ENCODE measurements at places on chromosomes 3 and 15. TPM values are rescaled to one million over a fixed set of nuclear protein-coding genes. Genes with fewer than 3 reads are reported as not detected.

The SAMMSON gene
- total RNA-seq: not detected

The MKRN2OS gene
- total RNA-seq: not detected

The CTXND1 gene
- 2.1 TPM for total RNA-seq

The GTF2E1 gene
- total RNA-seq: 29.0 TPM

The ANKRD34C gene
- not detected for total RNA-seq

The SPATA12 gene
- not detected for total RNA-seq

The SLC15A2 gene
- total RNA-seq: 1.0 TPM

The GPR171 gene
- total RNA-seq: not detected

The REC114 gene
- total RNA-seq: not detected

The PRTG gene
- total RNA-seq: 17.1 TPM

The ACTL6A gene
- total RNA-seq: 84.1 TPM

The PLA2G4D gene
- total RNA-seq: not detected

The DGKG gene
- 10.2 TPM for total RNA-seq

The RPL15 gene
- total RNA-seq: 1,297 TPM

The PCYT1A gene
- 45.3 TPM for total RNA-seq

The ZNF35 gene
- total RNA-seq: 0.62 TPM

DNA sequence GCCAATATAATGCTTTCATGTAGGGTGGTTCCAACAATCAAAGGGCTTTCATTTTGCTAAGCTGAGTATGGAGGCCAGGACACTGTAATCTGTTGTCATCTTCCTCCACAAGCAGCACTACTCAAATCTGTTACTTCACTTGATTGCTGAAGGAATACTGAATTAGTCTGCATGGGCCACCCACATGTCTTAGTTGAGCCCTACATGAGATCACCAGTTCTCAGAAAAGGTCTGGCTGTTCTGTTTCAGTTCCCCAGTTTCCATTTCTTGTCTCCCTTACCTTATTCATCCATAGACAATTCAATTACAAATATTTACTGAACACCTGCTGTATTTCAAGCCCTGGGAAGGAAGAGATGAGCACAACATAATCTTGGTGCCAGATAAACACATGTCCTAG is 119.2 kb downstream of the FHIT start:
- no peak overlapping the region for H3K27ac ChIP-seq
- no peaks in the 10 kb centered on the region for H3K4me1 ChIP-seq
- no peak for DNase-seq
- H3K27me3 ChIP-seq: no peaks in the 10 kb centered on the region

GRCh38 chr15:39078026-39078425 is 502.9 kb upstream of the THBS1 start:
- H3K4me1 ChIP-seq: no peaks in the 10 kb centered on the region
- no peak overlapping the region for H3K4me3 ChIP-seq
- no peak overlapping the region for H3K27ac ChIP-seq
- DNase-seq: no peak
- H3K27me3 ChIP-seq: no peaks in the 10 kb centered on the region

GRCh38 chr3:46675843-46676567 is 17.5 kb downstream of the ALS2CL start:
- no peaks in the 10 kb centered on the region for H3K4me1 ChIP-seq
- H3K4me3 ChIP-seq: no peak overlapping the region
- DNase-seq: no peak
- H3K27ac ChIP-seq: no peak overlapping the region

- no peak overlapping the region for H3K4me3 ChIP-seq
- no peak overlapping the region for H3K27ac ChIP-seq
- no peaks in the 10 kb centered on the region for H3K27me3 ChIP-seq
- no peaks in the 10 kb centered on the region for H3K4me1 ChIP-seq
- no peak for DNase-seq
Measured at GRCh38 chr3:24730173-24730572, 235.5 kb upstream of the THRB start.

- H3K36me3 ChIP-seq: peaks cover 79% of the 10 kb centered on the region
- H3K27ac ChIP-seq: peak overlapping the region; percentile 25
- H3K27me3 ChIP-seq: no peaks in the 10 kb centered on the region
- H3K4me3 ChIP-seq: no peak overlapping the region
- DNase-seq: no peak
Measured at GRCh38 chr3:172052405-172052804, 13.0 kb downstream of the FNDC3B start.

DNA sequence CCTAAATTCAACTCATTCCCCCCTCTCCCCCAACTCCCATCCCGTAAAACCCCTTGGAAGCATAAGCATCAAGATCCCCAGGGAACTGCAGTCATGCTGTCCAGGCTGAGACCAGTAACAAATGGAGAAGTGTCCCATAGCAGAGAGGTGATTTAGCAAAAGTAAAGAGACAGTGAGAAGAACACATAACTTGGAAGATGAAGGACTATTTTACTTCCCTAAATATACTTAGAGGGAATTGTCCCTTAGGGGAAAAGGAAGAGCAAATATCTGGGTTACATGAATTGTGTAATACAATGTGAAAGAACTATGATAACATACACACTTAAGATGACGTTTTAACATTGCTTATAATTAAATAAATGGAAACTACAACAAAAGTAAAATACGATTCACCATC is 61.6 kb upstream of the LRRFIP2 start:
- peaks cover 11% of the 10 kb centered on the region for H3K4me1 ChIP-seq
- no peak for DNase-seq
- no peaks in the 10 kb centered on the region for H3K27me3 ChIP-seq
- no peak overlapping the region for H3K4me3 ChIP-seq
- no peaks in the 10 kb centered on the region for H3K36me3 ChIP-seq

DNA sequence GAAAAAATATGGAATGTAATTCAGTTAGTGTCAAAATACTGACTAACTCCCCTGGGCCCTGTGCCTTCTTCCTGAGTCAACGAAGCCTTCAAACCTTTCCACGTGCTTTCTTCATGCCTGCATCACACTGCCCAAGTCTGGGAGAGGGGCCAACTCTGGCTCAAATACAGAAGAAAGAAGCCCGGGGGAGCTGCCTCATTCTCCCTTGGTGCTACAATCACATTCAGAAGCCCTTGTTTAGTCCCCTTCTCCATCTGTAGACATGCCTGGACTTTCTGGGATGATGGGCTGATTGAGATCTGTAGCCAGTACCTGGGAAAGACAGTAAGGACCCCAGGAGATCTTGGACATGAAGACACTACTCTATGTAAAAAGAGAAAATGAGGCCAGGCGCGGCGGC is 77.8 kb upstream of the GSK3B start:
- no peaks in the 10 kb centered on the region for H3K27me3 ChIP-seq
- no peaks in the 10 kb centered on the region for H3K36me3 ChIP-seq
- H3K4me1 ChIP-seq: peaks cover 16% of the 10 kb centered on the region
- DNase-seq: no peak
- H3K4me3 ChIP-seq: no peak overlapping the region
- H3K27ac ChIP-seq: no peak overlapping the region

- no peak overlapping the region for H3K27ac ChIP-seq
- DNase-seq: no peak
- H3K4me3 ChIP-seq: no peak overlapping the region
- H3K4me1 ChIP-seq: no peaks in the 10 kb centered on the region
- no peaks in the 10 kb centered on the region for H3K27me3 ChIP-seq
Measured at GRCh38 chr15:48693484-48693883, 48.0 kb upstream of the FBN1 start.

DNA sequence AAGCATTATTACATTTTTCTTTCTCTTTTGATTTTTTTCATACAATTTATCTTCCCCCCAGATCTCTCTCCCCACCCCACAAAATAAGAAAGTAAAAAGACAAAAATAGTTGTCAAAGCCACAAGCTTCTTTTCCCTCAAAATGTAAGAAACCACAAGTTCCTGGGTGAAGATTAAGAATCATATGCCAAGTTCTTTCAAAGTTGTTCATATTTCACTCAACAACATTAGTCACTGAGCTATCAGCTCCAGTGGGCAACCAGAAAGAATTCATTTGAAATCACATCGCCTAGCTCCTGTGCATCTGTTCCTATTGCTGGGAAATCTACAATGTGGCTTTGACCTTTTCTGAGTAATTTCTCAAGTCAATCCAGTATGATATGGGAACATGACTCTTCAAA is 681.6 kb upstream of the ARPP21 start:
- no peak for DNase-seq
- H3K4me1 ChIP-seq: no peaks in the 10 kb centered on the region
- no peak overlapping the region for H3K4me3 ChIP-seq
- no peaks in the 10 kb centered on the region for H3K36me3 ChIP-seq
- H3K27ac ChIP-seq: no peak overlapping the region
- H3K27me3 ChIP-seq: no peaks in the 10 kb centered on the region

GRCh38 chr3:24763393-24763792 is 268.7 kb upstream of the THRB start:
- H3K36me3 ChIP-seq: no peaks in the 10 kb centered on the region
- no peaks in the 10 kb centered on the region for H3K27me3 ChIP-seq
- H3K4me3 ChIP-seq: no peak overlapping the region
- no peak for DNase-seq
- no peak overlapping the region for H3K27ac ChIP-seq

DNA sequence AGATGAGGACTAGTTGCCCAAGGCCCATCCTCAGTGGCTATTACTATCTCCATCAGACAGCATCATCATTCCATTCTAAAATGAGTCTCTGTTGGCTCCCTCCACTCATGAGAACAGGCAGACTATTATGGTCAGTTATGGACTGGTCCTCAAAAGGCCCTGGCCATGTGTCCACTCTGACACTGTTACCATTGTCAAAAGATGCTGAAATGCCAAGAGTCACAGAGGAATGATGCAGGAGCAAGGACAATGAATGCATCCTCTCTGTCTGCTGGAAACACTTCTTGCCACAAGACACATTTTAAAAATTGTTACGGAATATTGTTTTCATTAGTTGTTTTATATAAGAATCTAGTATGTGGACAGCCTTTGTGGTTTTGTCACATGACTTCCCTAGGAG is 53.3 kb upstream of the STT3B start:
- no peak overlapping the region for H3K27ac ChIP-seq
- H3K27me3 ChIP-seq: 0 out of 3 replicates have a peak, but pooled peaks cover 5% of the 10 kb centered on the region
- no peaks in the 10 kb centered on the region for H3K36me3 ChIP-seq
- no peak for DNase-seq

DNA sequence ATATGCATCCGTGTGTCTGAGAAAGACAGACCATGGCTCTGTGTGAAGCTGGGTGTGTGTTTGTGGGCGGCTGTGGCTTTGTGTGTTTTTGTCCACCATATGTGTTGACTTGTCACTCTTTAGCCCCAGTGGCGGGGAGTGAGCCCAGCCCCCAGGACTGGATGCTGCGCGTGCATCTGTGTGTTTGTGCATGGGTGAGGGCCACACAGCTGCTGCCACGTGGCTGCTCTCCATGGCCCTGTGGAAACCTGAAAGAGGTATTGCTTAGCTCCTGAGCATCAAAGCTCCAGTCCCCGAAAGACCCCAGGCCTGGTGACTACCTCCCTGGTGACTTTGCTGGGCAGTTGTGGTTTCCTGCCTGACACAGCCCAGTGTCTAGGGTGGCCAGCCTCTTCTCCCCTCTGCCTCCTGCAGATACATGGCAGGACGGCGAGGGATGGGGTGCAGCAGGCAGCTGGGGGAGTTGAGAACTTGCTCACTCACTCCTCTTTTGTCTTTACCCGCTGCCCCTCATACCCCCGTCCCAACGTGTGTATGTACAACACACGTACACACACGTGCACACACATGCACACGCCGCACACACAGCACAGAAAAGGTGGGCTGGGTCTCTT is 6.5 kb downstream of the EPHB3 start:
- no peaks in the 10 kb centered on the region for H3K36me3 ChIP-seq
- H3K4me3 ChIP-seq: no peak overlapping the region
- DNase-seq: no peak
- no peak overlapping the region for H3K27ac ChIP-seq
- no peaks in the 10 kb centered on the region for H3K4me1 ChIP-seq

- H3K27ac ChIP-seq: no peak overlapping the region
- no peaks in the 10 kb centered on the region for H3K4me1 ChIP-seq
- H3K36me3 ChIP-seq: no peaks in the 10 kb centered on the region
- no peak for DNase-seq
- no peaks in the 10 kb centered on the region for H3K27me3 ChIP-seq
- H3K4me3 ChIP-seq: no peak overlapping the region
Measured at GRCh38 chr3:121918779-121919483, 24.7 kb downstream of the SLC15A2 start.

DNA sequence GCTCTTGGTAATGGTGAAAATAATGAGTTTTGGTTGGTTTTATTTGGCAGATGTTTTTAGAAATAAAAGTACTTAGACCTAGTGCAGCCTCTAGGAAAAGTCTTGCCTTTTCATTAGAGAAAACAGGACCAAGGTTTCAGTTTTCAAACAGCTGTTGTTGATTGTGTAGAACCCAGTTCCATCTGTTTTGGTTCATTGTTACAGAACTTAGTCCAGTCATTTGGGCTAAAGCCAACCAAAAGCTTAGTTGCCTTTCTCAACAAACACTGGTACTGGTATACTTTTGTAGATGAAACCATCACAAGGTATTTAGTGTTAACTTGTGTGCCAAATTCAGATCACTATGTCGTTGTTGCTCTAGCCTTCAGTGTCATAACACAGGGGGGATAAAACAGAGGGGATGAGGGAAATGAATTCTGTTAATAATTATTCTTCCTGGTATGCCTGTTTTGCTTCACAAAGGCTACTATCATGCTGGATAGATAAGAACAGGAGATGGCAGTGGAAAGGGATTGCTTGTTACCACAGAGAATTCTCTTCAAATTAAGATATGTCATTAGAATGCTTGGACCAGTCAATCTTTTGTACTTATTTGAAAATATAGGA is 12.6 kb upstream of the APH1B start:
- H3K4me3 ChIP-seq: no peak overlapping the region
- DNase-seq: peak; percentile 64
- H3K27ac ChIP-seq: no peak overlapping the region

- H3K36me3 ChIP-seq: peaks cover 47% of the 10 kb centered on the region
- H3K27ac ChIP-seq: no peak overlapping the region
- H3K4me3 ChIP-seq: no peak overlapping the region
- H3K4me1 ChIP-seq: peaks cover 16% of the 10 kb centered on the region
- DNase-seq: no peak
Measured at GRCh38 chr3:128482666-128483656, 10.0 kb downstream of the GATA2 start.

GRCh38 chr3:18033581-18034108 is 291.2 kb upstream of the TBC1D5 start:
- no peak overlapping the region for H3K27ac ChIP-seq
- H3K4me3 ChIP-seq: no peak overlapping the region
- no peaks in the 10 kb centered on the region for H3K27me3 ChIP-seq

- no peak for DNase-seq
- no peak overlapping the region for H3K4me3 ChIP-seq
- peaks cover 87% of the 10 kb centered on the region for H3K4me1 ChIP-seq
- no peaks in the 10 kb centered on the region for H3K27me3 ChIP-seq
- H3K36me3 ChIP-seq: peaks cover 2% of the 10 kb centered on the region
Measured at GRCh38 chr15:67134871-67135492, 69.6 kb downstream of the SMAD3 start.

- no peaks in the 10 kb centered on the region for H3K27me3 ChIP-seq
- H3K4me3 ChIP-seq: no peak overlapping the region
- no peaks in the 10 kb centered on the region for H3K36me3 ChIP-seq
Measured at GRCh38 chr15:42594095-42594494, 18.7 kb downstream of the STARD9 start.

GRCh38 chr3:188197388-188197847 is 43.5 kb downstream of the LPP start:
- no peak overlapping the region for H3K4me3 ChIP-seq
- H3K4me1 ChIP-seq: peaks cover 18% of the 10 kb centered on the region
- no peak for DNase-seq
- H3K27me3 ChIP-seq: no peaks in the 10 kb centered on the region
- no peak overlapping the region for H3K27ac ChIP-seq
